GM23248 (cell line): ENCODE measurements at places on chromosomes 11 and 22. TPM values are rescaled to one million over a fixed set of nuclear protein-coding genes. Genes with fewer than 3 reads are reported as not detected.
A peak's percentile ranks its signal among the peaks of the same experiment; 100 is the strongest.

KRTAP5-7 gene
- polyA plus RNA-seq: not detected in 2 replicates

GRCh38 chr22:43176090-43176489 is 10.8 kb downstream of the TTLL12 start:
- no peak for DNase-seq

FAU gene
- 342 and 365 TPM in 2 replicates for polyA plus RNA-seq

DNA sequence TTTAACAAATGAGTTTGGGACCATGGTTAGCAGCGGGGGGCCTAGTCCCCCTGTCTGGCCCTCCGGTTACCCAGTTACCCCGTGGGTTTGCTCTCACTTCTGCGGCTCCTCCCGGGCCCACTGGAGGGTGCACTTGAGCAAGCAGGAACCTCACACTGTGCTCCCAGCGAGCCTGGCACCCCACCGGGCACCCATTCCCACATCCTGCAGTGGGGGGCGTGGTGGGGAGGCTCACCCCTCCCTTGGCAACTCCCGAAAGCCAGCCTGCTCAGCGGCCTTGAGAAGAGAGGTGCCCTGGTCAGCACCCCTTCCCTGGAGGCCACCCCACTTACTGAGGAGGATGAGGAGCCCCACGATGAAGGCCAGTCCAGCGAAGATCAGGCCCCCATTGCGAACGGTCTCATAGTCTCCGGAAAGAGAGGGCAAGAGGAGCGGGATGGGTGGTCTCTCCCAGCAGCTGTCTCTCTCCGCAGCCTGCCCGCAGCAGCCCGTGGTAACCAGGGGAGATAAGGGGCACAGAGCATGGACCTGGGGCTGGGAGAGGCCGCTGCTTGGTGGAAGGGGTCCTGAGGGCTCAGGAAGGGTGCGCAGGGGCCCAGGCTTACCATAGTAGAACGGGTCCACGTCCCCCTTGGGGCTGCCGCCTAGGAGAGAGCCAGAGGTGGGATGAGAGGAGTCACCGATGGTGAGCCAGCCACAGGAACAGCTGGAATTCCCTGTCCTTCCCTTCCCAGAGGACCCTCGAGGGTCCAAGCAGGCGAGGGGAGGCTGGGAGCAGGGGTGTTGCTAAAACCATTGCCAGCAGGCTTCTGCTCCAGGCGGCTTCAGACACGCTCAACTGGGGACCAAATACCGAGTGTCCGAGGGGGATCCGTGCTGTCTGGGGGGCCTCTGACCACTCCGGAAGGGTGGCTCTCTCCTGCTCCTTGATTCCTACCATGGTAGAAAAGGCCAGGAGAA is 2.2 kb downstream of the FXYD2 start:
- DNase-seq: peak; percentile 41

- DNase-seq: no peak
Measured at GRCh38 chr11:115155978-115156377, 348.2 kb downstream of the CADM1 start.

DNA sequence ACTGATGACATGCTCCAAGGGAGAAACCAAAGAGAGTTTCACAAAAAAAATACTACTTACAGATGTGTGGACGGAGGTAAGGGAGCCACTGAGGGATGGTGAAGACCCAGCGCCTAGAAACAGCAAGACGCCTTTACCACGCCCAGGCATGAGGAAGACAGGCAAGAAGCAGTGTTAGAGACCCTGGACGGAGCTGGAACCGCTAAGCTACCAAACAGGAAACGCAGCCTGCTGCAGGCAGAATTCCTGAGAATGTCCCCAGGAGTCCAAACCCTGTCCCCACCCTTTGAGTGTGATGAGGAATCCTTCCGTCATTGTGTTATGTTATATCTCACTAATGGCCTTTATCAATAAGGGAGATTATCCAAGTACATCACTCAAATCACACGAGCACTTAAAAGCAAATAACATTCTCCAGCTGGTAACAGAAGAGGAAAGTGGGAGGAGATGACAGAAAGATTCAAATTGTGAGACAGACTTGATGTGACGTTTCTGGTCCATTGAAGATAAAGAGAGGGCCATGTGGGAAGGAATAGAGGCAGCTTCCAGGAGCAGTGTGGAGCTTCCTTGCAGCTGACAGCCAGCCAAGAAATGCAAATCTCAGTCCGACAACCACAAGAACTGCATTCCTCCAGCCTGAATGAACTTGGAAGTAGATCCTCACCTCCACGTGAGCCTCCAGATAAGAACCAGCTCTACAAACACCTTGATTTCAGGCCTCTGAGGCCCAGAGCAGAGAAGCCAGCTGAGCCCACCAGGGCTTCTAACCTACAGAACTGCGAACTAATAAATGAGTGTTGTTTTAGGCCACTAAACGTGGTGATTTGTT is 19.1 kb downstream of the FAM181B start:
- DNase-seq: no peak

DNA sequence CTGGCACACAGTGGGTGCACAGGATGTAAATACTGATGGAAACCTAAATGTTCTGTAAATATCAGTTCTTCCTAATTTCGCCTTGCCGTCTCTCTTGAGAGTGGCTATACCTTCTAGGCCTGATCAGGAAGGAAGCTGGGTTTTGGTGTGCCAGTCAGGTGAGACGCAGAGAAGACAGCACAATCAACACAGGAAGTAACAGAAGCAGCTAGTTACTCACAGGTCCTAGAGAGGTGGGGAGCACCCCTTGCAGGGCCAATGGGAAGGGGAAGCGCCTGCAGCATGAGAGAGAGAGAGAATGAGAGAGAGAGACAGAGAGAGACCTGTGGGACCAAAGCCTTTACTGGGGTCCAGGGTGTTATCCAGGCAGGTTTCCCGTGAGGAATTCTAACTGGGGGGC is 80.8 kb downstream of the FBLN1 start:
- DNase-seq: no peak

- DNase-seq: peak; percentile 54
Measured at GRCh38 chr11:69462106-69462951, 19.1 kb upstream of the LINC01488 start.

DNA sequence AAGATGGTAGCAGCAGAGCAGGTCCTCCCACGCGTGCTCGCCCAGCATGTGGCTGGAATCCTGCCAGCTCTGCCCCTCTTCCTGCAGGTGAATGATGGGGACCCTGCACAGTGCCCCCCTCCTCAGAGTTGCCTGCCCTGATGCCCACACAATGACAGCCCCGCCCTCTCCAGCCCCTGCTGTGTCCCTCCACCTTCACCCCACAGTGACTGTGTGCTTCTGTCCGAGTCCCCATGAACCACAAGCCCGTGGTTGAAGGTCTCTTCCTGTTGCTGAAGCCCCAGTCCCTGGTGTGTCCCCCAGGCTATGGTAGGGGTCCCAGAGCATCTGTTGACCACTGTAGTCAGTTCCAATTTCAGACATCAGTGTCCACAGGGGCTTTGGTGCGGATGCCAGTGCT is 71.0 kb downstream of the BRD1 start:
- no peak for DNase-seq

DNA sequence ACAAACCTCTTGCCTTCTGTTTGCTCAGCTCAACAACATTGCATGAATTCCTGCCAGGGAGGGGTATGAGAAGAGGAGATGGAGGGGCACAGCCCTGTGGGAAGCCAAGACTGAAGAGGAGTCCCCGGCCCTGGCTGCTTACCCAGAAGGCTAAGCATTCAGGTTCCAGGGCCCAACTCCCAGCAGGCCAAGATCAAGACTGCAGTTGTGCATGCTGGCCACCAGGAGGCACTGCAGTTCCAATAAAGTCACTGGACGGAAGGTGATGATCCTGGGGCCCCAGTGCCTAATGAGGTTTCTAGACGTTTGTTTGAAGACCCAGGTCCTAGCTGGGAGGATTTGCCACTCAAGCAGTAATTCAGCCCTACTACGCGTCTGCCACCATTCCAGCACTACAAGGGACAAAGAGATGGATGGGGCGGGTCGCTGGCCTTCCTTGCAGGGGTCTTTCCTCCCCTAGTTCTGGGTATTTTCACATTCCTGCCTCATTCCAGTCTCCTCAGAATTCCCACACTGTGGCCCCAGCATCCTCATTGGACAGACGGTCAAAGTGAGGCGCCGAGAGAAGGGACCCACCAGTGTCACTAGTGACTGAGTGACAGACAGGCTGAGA is 23.6 kb downstream of the ALX4 start:
- DNase-seq: peak; percentile 66

DNA sequence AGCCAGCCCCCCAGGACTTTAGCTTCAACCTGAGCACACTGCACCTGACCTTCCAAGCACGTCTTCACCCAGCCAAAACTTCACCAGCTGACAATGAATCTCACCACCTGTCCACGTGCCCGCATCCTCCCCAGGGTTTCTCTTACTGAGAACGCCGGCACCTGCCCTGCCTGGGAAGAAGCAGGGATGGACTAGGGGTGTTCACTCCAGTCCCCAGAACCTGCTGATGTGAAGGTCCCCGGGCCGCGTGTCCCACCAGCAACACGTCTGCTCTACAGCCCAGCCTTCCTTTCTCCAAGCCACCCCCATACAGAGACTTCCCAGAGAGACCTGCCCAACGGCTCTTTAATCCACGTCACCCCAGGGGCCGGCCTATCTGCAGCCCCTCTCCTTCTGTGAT is 12.8 kb downstream of the CPT1A start:
- DNase-seq: no peak

CTSF gene
- polyA plus RNA-seq: 53.6 and 59.2 TPM in 2 replicates

GRCh38 chr11:77413850-77414460 is 59.9 kb downstream of the PAK1 start:
- no peak for DNase-seq

GRCh38 chr11:69430566-69430965 is 50.9 kb upstream of the LINC01488 start:
- peak; percentile 39 for DNase-seq

DNA sequence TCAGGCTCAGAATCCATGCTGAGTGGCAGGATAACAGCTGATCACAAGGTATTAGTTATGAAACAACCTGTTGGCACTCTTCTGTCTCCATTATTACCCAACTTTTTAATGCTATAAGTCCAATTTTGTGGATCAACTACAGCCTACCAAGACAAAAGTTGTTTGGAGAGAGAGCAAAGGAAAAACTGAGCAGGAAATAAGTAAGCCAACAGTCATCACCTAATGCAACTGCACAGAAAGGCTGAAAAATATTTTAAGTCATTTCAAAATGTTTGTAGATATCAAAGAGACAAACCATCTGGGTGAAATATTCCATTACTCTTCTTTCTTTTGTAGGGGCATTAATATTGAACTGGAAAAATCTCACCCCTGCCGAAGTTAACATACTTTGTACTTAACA is 41.6 kb downstream of the FDX1 start:
- DNase-seq: peak; percentile 71
